ENCODE measurements at places on chromosomes 4 and X. TPM values are rescaled to one million over a fixed set of nuclear protein-coding genes. Genes with fewer than 3 reads are reported as not detected.

FAM47A gene
- total RNA-seq, result not detected

SLC10A6 gene
- total RNA-seq, result 0.27 TPM

DNA sequence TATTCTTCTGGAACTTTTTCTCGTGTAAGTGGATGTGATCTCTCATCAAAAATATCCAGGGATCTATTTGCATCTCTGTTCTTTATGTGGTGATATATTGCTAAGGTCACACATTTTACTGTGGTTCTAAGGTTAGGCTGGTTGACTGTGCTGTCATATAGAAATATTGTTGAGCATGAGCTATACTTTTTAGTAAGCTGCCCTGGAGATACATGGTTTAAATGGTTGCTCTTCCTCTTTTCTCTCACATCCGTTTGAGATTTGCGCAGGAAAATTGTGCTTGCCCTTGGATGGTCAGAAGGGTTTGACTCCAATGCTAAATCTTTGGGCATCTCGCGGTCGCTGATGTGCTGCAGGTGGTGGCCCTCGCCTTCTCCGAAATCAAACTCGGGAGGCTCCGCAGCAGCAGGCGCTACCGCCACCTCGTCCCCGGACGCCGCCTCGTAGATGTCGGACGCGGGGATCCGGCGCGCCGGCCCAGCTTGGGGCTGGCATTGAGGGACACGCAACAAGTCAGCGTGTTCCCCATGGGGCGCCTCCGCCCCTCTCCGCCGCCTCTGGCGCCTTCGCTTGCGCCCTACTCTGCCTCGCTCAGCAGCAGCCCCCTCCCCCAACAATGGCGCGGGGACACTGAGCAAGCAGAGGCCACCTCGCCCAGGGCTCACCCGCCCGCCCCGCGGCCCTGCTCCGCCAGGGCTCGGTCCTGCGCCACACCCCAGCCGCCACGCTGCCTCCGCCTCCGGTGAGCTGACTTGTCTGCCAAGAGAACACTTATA, 154.5 kb downstream of the MSN start:
- no peak for DNase-seq

DNA sequence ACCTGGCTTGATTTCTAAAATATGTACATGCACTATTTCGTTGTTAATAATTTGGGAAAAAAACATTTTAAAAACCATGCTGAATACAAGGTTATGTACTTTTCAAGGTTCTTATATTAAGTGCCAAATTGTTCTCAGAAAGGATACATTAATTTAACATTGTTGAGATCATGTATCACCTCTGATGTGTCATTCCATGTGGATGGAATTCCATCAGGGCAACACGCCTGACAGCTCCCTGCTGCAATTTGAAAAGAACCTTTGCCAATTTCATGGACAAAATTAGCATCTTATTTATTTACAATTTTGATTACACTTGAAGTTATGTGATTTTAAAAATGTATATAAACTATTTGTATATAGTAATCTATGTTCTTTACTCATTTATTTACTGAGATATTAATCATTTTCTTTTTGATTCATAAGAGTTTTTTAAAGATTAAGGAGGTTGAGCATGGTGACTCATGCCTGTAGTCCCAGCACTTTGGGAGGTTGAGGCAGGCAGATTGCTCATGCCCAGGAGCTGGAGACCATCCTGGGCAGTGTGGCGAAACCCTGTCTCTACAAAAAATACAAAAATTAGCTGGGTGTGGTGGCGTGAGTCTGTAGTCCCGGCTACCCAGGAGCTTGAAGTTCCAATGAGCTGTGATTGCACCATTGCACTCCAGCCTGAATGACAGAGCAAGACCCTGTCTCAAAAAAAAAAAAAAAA, 142.8 kb downstream of the ENPP6 start:
- DNase-seq, result no peak

All from cerebellum (tissue), 4 donors.